CD4-positive, alpha-beta T cell (primary cell): ENCODE measurements at places on chromosomes 3 and 15. TPM values are rescaled to one million over a fixed set of nuclear protein-coding genes. Genes with fewer than 3 reads are reported as not detected.

NPAP1 gene
- total RNA-seq: not detected

RTP4 gene
- total RNA-seq: 1.1 TPM

LINGO1 gene
- total RNA-seq: not detected

- DNase-seq: no peak
Observed at GRCh38 chr3:106125321-106125720, 256.5 kb upstream of the CBLB start.
